ENCODE measurements at places on chromosomes 3 and 15.

DNA sequence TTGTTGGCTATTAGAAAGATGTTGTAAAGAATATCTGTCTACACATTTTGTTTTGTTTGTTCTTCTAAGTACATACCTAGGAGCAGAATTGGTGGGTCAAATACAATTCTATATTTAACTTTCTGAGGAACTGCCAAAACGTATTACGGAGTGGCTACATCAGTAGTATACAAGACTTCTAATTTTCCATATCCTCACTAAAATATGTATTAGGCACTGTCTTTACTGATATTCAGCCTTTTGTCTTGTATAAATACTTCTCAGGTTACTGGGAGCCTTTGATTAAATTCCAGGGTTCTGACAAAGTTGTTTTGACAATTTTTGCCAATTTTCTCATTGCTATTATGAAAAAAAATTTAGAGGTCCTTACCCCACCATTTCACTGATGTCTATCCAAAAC lies 146.7 kb downstream of the NR2E3 start:
- no peak for DNase-seq

DNA sequence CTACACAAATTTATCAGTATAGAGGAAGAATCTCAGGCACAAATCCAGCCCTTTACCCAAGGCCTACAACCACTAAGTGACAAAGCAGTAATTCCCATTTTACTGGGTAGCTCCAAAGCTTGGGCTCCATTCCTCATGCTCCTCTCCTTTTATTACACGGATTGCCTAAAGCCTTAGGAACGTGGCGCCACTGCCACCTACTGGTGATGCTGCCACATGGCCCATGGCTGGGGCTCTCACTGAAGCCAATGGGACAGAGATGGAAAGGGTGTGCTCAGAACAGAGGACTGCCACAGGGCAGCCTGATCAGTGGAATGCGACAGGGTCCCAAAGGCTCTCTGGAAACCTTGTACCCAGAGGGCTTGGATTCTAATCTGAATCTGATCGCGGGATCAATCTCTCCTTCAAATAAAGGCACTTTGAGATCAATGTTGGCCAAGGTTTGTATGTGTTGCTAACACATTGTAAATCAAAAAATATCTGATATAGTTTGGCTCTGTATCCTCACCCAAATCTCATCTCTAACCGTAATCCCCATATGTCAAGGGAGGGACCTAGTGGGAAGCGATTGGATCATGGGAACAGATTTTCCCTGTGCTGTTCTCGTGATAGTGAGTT lies 33.5 kb upstream of the LYZL4 start:
- DNase-seq: peak; percentile 48

- no peak for DNase-seq
Measured at GRCh38 chr15:34331809-34332208, 5.8 kb downstream of the SLC12A6 start.

DNA sequence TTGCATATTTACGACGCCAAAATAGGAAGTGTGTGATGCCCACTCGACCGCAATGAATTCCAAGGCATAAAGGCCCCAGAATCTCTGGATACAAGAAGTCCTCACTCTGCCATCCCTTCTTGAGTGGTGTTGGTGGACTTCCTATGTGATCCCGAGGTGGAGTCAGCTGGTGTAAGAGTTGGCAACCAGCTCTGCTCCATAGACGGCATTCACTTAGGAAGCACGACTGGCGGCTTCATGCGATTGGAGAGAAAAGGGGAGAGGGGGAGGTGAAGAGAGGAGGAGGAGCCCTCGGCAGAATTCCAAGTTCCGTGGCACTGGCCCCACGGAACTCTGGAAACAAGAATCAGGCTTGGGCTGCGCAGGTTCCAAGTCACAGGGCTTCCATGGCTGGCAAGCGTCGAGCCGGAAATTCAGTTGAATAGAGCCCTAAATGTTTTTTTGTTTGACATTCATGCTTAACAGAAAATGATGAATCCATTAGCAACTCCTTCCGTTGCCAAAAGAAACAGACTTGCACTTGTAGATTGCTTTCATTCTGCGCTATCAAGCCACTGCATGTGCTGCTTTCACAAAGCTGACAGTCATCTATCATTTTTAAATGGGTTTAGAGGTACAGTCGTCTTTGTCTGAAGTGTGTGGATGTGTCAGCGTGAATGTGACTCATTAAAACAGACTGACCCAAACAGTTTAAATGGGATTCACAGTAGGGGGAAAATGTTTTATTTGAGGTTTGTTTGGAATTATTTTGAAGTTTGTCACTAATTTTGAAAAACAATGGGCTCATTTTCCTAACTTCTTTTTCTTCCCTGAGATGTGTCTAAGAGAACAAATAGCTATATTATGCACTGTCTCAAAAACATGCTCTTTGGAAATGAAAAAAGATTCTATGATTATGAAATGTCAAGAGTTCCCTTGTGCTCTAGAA lies 428.3 kb upstream of the ATP11B start:
- peak; percentile 3 for DNase-seq

DNA sequence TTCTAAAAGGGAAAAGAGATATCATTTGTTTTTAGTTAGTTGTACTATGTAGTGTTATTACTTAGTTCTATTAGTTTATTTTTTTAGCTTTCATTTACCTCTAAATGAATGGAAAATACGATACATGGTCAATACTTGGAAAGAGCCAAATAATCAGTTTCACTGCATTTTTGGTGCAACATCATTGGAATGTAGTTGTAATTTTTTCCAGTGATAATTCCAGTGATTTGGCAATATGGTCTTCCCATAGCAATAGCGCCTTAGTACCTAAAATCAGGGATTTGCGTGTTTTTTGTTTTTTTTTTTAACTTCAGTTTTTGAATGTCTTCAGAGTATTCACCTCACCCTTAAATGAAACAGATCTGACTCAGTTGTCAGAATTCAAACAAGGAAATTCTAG lies 41.8 kb downstream of the RAB8B start:
- no peak for DNase-seq

- DNase-seq: no peak
Measured at GRCh38 chr15:58486062-58486461, 54.3 kb downstream of the LIPC start.

- no peak for DNase-seq
Measured at GRCh38 chr3:51391566-51392354, 675 bp downstream of the RBM15B start.

- no peak for DNase-seq
Measured at GRCh38 chr3:170044271-170044670, 6.5 kb downstream of the GPR160 start.

GRCh38 chr3:31861826-31862225 lies 119.2 kb downstream of the OSBPL10 start:
- no peak for DNase-seq

GRCh38 chr15:91853948-91854638 lies 585 bp downstream of the SLCO3A1 start:
- DNase-seq: no peak

DNA sequence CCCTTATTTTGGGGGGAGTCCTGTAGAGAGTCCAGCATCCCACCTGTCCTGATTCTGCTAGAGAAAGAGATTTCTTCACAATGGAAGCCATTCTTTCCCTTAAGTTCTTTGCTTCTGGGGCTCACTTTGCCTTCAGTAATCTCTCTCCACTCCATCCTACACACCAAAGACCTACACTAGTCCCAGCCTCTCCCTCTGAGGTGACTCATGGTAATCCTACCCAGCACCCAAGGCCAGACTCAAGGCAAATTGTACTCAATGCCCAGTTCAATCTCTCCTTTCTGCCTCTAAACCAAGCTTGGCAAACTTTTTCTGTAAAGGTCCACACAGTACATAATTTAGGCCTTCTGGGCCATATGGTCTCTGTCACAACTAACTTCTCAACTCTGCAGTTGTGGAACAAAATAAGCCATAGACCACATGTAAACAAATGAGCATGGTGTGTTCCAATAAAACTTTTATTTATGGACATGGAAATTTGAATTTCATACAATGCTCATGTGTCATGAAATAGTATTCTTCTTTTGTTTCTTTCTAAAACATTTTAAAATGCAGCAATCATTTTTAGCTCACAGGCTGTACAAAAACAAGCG lies 72.5 kb downstream of the MRPL46 start:
- peak; percentile 35 for DNase-seq

- DNase-seq: peak; percentile 64
Measured at GRCh38 chr3:100103558-100104441, 10.5 kb downstream of the FILIP1L start.

- DNase-seq: no peak
Measured at GRCh38 chr15:43441316-43441715, 51.6 kb downstream of the TP53BP1 start.

GRCh38 chr3:44983484-44983941 lies 7.5 kb downstream of the EXOSC7 start:
- DNase-seq: no peak

DNA sequence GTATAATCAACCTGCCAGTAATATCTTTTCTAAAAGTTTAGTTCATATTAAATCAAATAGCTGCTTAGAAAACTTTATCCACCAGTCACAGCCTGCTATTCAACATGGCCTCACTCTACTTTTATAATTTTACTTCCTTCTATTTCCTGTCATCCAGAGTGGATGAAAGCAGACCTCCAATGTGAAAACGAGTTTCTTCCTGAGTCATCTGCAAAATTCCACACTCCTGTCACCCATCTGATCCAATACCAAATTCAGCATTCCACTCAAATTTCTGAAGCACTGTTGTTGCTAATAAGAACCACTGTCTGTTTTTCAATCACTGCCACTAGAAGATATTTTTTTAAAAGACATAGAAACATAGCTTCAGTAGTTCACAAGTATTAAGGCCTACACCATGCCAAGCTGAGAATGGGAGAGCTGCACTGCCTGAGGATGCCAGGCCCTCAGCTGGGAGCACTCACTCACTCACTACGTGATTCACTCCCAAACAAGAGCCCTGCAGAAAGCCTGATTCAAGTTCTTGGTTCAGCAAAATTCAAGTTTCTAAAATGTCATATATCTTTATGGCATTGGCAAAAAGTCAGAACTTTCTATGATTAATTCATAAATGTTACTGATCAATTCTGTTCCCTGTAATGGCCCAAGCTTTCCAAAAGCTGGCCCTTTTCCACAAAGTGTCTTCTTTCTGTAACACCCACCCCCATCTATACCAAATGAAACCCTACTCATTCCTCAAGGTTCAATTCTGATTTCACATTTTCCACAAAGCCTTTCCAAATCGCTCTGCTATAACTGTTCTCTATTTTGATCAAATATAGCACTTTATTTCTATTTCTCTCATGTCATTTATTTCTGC lies 82.9 kb downstream of the FSIP1 start:
- DNase-seq: no peak

DNA sequence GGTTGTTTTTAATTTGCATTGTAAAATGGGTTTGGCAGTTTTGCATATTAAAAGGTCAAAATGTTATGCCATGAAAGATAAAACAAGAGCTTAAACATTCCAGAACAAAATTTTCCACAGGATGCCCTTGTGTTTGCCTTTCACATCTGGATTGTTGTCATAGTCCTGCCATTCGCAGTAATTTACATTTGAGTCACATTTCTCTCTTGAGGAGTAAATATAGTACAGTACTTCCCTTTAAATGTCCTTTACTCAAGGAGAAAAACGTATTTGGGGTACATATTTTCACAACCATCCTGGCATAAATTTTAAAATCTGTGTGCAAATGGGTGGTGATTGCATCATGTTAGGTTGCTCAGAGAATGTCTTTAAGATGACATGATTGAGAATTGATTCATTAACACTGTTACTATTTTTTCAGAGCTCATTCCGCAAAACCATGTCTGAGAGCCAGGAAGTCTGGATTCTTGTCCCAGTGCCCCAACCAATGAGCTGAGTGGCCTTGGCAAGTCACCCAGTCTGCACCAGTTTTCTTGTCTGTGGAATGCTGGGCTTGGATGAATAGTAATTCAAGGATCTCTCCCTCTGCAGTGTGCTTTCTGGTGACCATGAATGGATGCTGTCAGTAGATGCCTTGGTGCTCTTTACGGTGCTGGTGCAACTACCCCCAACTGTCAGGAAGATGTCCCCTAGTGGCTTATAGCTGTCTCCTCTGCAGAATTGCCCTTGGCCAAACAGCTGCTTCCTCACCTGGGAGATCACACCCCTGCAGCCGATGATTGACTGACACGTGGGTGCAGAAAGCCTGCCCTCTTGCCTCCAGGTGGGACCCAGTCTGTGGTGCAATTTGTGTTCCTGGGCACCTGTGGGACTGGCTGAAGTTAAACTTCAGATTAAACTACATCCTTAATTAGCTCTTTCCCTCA lies 43.0 kb downstream of the ABHD5 start:
- peak; percentile 65 for DNase-seq

- no peak for DNase-seq
Measured at GRCh38 chr3:20052851-20053250, 12.6 kb downstream of the KAT2B start.

DNA sequence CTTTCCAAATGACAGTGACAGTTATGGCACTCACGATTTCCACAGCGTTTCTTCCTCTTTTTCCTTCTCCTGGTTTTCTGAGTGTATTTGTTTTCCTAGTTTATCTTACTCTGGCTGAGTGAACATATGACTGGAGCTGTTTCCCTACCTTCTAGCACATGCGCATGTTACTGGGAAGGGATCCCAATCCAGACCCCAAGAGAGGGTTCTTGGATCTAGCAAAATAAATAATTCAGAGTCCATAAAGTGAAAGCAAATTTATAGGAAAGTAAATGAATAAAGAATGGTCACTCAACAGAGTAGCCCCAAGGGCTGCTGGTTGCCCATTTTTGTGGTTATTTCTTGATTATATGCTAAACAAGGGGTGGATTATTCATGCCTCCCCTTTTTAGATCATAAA lies 23.8 kb downstream of the METTL6 start:
- no peak for DNase-seq

GRCh38 chr3:142148044-142148791 lies 1.1 kb downstream of the TFDP2 start:
- no peak for DNase-seq

- DNase-seq: peak; percentile 50
Measured at GRCh38 chr15:68469162-68470048, 37.4 kb upstream of the ITGA11 start.

DNA sequence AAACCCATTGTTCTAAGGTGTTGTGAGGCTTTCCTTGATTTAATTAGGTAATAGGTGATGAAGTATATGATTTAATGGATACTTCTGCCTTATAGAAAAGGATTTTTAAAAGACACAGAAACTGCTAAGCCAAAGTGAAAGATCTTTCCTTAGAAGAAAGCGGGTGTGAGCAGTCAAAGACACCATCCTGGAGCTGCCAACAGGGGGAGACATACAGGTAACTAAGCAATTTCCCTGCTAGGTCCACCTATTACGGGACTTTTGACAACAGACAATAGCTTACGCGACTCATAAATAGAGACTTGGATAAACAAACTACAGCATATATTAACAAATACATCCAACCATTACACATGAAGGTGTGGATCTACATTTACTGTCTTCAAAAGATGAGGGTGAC lies 669.5 kb downstream of the SQOR start:
- no peak for DNase-seq

GRCh38 chr15:77024273-77025082 lies 29.6 kb downstream of the PSTPIP1 start:
- DNase-seq: no peak

GRCh38 chr3:108250626-108251025 lies 28.4 kb upstream of the IFT57 start:
- no peak for DNase-seq
